Mesendoderm (in vitro differentiated cells): ENCODE measurements at places on chromosomes 4 and X.

- DNase-seq = no peak
Measured at GRCh38 chr4:118941799-118942198, 53.1 kb downstream of the SYNPO2 start.

GRCh38 chr4:168716406-168717129 is 219.7 kb downstream of the PALLD start:
- DNase-seq = no peak

DNA sequence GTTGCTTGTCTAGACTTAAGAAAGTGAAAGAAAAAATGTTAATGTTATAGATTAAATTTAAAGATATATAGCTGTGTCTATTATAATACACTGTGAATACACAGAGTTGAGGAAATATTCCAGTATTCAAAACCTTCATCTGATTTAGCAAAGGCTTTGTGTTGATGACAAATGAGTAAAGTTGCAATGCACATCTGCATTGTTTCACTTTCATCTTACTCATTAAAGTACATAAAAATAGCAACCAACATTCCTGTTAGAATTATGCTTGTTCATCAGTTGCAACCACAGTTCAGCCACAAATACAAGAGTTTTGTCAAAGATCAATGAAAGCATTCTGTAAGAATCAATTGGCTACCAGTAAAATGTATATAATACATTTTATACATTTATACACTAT is 346.4 kb upstream of the SLC7A11 start:
- no peak for DNase-seq

DNA sequence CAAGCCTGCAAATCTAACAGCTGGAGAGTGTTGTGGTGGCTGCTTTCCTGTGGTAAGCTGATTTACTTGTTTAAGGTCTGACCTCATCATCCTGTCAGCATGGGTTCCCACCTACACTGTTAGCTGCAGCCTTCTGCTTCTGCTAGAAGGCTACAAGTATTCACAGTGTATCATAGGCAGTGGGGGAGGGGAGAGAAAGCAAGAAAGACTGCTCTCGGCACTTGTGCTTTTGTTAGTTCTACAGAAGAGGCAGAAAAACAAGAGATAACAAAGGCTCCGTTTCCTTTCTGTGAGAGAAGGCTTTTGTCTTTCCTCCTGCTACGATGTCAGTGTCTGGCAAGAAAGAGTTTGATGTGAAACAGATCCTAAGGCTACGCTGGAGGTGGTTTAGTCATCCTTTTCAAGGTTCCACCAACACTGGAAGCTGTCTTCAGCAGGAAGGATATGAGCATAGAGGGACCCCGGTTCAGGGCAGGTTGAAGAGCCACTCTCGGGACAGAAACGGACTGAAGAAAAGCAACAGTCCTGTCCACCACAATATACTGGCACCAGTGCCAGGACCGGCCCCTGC is at the start of gene KLHL4:
TSS of gene KLHL4 (plus strand) at position 232 of the 571 bp plus-strand sequence. CDS start at position 324, 92 bp downstream.
- DNase-seq = peak; percentile 98

GRCh38 chrX:75655627-75656026 is 129.4 kb downstream of the MAGEE2 start:
- peak; percentile 43 for DNase-seq

- no peak for DNase-seq
Measured at GRCh38 chr4:2333356-2333841, 71.5 kb upstream of the MXD4 start.

GRCh38 chrX:93673869-93674271 is at the start of gene FAM133A:
Gene FAM133A (plus strand): TSS chrX:93674206. CDS start chrX:93709420, 35,214 bp downstream.
- DNase-seq = no peak

DNA sequence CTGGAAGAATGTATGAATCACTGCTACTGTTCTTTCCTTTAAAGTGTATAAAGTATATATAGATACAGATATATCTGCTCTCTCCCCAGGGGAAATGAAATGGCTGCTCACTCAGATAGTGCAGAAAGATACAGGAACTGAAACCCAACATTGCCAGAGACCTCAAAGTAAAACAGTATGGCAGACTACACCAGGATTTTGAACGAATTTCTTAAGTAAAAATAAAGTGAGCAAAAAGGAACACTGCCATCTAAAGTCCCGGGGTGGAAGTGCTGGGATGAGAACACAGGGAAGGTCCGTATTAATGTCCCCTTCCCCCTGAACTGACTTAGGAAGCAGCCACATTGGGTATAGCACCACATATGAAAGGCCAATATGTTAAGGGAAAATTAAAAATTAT is 93.4 kb downstream of the TMA16 start:
- peak; percentile 28 for DNase-seq

- no peak for DNase-seq
Measured at GRCh38 chrX:39491548-39492297, 606.0 kb downstream of the BCOR start.

- DNase-seq = peak; percentile 32
Measured at GRCh38 chrX:49191574-49192011, 5.4 kb upstream of the PRICKLE3 start.

DNA sequence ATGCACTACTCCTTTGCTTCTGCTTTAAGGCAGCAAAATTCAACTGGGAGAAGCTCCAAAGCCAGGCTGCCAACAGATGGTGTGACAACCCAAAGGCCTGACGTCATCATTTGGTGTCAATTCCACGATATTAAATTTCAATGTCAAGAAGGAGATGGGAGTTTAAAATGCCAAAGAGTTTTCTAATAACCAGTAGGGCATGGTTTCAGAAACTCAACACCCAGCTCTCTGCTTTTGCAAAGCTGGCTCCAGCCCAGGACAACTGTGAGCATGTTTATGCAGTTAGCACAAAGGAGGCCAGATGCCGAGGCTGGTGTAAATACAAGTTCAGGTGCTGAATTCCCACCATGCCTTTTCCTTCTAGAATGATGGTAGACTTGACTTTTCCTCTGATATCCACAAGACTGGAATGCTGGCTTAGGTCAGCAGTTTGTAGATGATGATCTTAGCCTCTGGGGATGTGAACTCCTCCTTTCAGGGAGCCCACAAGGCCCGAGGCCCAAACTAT is 67.3 kb downstream of the AFAP1 start:
- DNase-seq = peak; percentile 88

GRCh38 chrX:120457766-120458180 is 11.3 kb downstream of the LAMP2 start:
- no peak for DNase-seq

DNA sequence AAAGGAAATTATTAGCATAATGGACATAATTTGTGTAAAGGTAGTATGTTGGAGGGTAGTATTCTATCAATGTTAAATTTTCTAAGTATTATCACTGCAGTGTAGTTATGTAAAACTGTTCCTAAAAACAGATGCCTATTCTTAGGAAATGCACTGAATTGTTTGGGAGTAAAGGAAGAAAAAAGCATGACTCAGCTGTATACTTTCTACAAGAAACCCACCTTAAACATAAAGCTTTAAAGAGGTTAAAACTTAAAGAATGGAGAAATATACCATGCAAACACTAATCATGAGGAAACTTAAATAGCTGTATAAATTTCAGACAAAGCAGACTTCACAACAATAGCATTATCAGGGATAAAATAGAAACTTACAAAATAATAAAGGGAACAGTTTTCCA is 292.9 kb downstream of the ANTXR2 start:
- no peak for DNase-seq

GRCh38 chr4:176320976-176321361 is 1.2 kb downstream of the SPCS3 start:
- no peak for DNase-seq

GRCh38 chrX:6885909-6886308 is 261.6 kb upstream of the STS start:
- DNase-seq = no peak

GRCh38 chr4:68288393-68288740 is 42.9 kb upstream of the TMPRSS11B start:
- peak; percentile 46 for DNase-seq

DNA sequence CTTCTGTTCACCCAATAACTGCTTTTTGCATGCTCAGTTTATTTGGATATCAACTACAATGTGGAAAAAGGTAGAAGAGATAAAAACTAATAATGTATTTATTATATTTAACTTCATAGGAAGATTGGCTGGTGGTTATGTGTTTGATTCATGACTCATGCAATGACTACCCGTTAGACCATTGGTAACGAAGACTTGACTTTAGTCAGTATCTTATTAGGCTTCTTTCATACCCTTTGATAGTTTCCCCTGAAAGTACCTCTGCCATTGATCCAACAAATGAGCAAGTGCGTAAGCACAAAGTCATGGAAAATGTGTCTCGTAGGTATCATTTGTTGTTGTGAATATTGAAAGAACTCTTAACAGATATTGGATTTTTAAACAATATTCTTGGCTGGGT is 394.7 kb downstream of the PPP3CA start:
- no peak for DNase-seq

- DNase-seq = no peak
Measured at GRCh38 chr4:168279556-168279955, 39.0 kb downstream of the DDX60 start.

DNA sequence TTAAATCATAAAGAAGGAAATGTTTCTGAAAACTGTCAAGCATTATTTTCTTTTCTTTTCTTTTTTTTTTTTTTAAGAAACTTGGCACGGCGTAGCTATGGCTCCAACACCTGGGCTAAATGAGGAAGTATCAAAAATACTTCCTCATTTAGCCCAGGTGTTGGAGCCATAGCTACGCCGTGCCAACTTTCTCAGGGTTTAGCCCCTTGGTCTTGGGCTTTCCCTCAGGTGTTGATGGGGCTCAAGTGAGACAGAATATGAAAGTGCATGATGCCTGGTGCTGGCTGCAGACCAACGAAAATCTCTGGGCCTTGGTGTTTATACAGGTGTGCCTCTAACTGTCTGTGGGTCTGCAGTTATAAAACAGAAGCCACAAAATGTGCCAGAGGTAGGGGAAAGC is 132.7 kb downstream of the ARHGAP24 start:
- no peak for DNase-seq

DNA sequence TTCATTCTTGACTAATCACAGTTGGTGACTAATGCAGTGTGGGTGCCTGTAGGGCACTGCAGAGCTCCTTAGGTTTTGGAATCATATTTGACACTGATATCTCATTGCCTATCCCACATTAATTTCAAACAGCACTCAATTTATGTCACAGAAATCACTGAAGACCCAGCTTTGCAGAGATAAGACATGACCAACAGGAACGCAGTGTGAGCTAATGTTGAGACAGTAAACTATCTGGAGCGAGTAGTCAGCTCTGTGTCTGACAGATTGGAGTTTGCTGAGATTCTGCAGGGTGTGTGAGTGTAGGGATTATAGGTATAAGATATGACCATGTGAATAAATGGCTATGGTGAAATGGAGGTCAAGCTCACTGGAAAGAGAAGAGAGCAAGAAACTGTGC is 1586.1 kb upstream of the AGA start:
- no peak for DNase-seq

DNA sequence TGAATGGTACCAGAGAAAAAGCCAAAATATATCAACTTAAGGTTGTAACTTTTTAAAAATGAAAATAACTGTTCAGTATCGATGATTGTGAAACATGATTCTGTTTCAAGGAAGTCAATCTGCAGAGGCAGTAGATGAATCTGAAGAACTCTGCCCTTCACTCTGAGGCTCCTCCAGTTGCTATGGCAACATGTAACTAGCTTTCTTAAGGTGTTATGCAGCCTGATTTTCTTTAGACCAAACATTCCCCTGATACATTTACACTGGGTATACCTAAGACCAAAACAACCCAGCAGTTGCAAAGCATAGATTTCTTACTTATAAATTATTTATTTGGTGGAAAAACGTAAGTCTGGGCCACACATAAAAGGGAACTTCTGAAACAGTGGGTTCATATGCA is 133.6 kb upstream of the RASGEF1B start:
- DNase-seq = peak; percentile 70

DNA sequence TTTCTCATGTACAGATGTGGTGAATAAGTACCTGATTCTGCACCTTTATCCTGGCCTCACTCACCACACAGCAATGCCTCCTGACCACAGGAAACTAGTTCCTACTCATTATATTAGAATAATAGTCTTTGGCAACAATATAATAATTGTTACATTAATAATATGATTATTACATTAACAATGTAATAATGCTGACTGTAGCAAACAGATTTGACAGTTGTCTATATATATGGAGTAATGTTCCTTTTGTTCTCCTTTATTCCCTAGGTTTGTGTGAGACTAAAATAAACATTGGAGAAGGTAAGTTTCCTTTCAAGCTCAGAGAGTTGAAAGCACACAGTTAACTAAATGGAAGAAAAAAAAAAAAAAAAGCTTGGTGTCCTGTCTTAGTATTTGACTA is 40.6 kb upstream of the NAA11 start:
- DNase-seq = no peak

- DNase-seq = no peak
Measured at GRCh38 chr4:156794863-156795262, 176.7 kb downstream of the PDGFC start.

DNA sequence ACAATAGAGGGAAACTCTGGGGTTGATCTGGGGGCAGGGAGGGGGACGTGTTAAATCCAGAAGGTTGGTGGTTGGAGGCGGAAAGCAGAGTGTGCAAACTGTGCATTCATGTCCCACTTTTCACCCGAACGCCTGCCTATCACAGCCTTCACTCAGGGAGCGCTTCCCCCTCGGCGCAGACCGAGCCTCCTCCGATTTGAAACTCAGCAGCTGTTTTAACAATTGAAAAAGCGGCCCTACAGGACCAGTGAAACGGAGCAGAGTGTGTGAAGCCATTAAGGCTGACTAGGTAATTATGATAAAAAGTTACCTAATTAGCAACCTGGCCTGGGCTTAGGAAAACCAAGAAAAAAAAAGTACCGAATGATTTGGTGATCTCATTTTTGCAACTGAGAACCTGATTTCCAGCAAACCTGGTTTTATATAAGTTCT is 685 bp upstream of the NDNF start:
- DNase-seq = peak; percentile 63

DNA sequence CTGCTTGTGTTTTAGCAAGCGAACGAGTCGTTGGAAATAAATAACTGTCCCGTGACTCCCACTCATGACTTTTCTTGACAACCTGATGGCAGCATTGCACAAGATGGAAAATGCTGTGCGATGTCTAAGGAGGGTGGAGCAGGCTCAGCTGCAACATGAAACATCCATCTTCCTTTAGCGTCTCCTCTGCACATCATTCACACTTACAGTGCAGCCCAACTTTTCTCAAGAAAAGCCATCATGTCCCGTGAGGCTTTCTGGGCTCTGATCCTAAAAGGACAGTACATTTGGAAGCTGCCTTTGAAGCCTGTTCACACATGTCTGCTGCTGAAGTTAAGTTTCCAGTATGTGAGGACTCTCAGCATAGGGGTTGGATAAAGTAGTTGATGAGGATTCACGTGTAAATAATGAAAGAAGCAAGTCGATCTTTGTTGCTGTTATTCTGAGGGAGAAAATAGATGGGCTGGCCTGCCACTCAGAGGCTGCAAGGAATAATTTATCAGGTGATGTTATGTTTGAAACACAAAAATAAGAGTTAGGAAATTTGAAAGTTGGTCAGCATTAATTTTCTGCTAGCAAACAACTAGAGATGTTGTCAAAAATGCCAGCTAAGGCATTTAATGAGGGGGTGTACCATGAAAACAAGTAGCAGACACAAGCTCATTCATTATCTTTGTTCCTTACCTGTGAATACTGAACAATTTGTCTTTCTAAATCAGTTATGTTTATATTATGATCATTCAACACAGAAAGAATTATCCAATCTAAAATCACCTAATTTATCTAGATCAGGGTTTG is 328.7 kb upstream of the ZFP42 start:
- no peak for DNase-seq
